ENCODE measurements at places on chromosomes 3 and 15.

DNA sequence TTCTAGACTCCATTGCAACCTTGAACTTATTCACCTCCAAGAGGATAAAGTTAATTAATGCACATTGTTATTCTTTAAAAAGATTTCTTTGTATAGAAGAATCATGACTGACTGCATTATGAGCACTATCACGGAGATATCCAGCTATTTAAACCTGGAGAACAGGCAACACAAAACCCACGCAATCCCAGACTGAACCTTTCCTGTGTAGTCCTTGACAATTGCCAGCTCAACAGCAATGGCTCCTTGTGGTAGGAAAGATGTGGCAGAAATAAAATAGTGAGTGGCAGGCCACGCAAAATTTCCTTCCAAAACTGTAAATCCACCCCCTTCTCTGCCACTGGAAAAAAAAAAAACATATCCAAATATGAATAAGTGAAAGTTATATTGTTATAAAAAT lies 573.7 kb downstream of the EPHB1 start:
- no peak for DNase-seq

DNA sequence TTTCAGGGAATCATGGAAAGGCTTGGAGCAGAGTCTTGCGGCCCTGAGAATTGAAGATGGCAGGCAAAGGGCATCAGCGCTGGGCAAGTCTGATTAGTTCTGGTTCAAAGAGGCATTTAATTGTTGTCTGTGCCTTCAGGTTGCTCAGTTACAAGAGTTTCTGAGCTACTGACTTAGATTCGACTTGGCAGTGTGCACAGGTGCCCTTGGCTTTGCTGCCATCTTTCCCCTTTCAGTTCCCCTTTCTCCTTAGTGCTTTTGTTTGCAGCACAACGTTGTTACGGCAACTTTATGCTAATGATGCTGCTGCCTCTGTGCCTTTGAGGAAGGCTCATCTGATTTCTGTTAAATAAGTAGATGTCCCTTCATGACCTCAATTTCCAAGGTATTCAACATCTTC lies 12.5 kb downstream of the P2RY14 start:
- DNase-seq = peak; percentile 37

- no peak for DNase-seq
These were observed 16.2 kb downstream of the IGDCC4 start for GRCh38 chr15:65406424-65407000.

DNA sequence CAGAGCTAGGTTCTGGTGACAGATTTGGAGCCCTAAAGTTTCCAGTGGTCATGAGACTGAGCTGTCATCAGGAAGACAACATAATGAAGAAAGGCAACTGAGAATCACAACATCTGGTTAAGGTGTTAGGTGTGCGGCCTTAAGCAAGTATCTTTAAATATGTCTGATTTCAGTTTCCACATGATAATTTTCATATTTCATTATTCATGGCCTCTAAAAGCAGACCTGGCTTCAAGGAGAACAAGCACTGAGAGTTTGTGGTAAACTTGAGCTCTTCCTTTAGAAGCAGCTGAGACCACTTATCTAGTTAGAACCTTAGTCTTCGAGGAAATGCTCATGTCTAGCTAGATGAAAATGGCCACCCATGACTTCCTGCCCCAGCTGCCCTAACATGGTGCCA lies 25.7 kb upstream of the MYLK start:
- DNase-seq = no peak

- DNase-seq = no peak
These were observed 327.3 kb upstream of the TLE3 start for GRCh38 chr15:70424937-70425411.

DNA sequence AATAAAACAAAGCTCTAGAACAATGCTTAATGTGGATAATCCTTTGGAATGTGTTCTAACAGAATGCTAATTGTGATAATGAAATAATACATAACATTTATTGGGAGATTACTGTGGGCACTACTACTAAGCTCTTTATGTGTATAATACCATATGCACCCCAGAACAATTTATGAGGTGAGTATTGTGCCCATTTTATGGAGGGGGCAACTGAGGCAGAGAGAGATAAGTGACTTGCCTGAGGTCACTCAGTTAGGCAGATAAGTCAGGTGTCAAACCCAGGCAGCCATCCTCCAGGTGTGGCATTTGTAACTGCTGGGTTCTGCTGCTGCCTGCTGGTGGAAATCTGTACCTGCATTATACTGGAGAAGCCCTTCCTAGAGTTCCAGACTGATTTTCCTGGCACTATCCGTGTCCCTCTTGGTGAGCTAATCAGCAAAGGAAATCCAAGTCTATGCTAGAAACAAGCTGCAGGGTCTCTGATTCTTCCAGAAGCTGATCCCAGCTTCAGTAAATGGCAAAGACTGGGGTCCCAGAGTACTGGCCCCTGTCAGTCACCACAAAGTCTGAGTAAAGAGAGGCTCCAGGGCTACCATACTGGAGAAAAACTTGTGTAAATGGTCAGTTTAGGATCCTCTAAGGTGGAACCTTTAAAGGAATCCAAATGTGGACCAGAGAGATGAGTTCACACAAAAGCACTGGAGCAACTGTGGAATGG lies 22.6 kb upstream of the RBP1 start:
- DNase-seq = peak; percentile 36
